ENCODE measurements at places on chromosomes 6 and 20.

GRCh38 chr20:50508171-50508755, 1.9 kb upstream of the PTPN1 start:
- no peak for DNase-seq

DNA sequence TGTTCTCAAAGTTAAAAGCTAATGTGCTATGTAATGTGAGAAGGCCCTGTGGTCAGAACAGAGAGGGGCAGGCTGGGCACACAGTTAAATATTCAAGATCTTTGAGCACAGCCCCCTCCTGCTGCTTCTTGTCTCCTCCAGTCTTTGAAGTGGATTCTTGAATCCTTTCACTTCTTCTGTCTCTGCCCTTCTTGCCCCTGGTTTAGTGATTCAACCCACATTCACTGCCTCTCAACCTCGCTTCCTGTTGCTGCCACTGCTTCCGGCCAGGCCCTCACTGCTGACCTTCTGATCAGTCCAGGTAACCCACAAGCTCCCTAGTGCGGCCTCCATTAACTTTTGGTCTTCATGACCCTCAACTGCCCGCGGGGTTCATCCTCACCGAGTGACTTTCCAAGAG, 417.3 kb upstream of the NOX3 start:
- no peak for DNase-seq

DNA sequence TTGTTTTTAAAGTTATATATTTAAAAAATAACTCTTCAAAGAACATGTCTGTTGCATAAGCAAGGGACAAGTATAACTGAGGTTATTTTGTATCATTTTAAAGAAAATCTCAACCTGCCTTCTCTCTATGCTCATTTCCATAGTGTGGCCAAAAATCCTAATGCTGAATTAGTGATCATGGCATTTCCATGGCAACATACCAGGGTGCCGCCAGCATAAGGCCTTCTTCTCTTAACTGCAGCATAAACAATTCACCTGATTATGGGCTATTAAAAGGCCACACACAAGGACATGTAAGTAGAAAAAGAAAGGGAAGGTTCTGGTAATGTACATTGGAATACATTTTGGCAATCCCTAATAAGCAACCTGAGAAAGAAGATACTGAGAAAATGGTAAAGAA, 95.1 kb upstream of the RNF217 start:
- DNase-seq: no peak

DNA sequence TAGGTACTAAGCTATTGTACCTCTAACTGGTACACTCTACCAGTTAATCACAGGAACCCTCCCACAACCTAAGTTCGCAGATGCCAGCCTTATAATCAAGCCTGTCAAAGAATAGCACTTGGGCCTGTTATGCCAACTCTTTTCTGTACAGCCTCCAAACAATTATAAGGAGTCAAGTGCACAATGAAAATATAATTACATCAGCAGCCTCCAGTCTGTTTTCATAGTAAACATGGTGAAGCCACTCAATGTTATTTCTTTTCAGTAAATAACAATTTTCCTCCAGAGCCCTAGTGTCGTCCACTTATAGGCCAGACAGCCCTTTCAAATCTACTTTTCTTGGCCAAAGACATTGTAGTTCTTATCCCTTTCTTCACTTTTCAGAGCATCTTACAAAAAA, 82.7 kb upstream of the CARMIL1 start:
- DNase-seq: no peak

GRCh38 chr20:20060234-20060998, 8.1 kb downstream of the CFAP61 start:
- no peak for DNase-seq

DNA sequence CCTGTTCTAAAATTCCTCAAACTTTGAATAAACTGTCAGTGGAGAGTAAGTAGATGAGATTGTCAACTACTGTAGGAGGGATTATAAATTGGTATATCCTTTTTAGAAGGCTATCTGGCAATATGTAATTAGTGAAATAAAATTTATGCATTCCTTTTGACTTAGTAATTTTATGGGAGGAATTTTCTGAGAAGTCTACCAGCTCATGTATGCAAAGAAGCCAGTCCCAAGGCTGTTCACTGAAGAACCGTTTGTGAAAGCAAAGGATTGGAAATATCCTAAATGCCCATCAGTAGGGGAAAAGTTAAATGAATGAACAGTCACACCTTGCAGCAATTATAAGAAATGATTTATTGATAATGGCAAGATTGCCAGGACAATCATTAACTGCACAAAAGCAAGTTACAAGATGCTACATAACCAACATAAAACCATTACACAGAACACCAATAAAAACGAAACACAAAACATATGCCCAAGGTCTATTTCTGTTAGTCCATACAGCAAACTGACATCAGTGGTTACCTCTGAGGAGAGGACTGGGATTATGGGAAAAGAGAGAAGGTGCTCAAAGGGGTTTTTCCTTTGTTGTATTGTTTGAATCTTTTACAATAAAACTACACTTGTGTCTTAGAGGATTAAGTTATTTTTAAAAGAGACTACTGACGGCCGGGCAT, 4.6 kb upstream of the DSTN start:
- peak; percentile 14 for DNase-seq

DNA sequence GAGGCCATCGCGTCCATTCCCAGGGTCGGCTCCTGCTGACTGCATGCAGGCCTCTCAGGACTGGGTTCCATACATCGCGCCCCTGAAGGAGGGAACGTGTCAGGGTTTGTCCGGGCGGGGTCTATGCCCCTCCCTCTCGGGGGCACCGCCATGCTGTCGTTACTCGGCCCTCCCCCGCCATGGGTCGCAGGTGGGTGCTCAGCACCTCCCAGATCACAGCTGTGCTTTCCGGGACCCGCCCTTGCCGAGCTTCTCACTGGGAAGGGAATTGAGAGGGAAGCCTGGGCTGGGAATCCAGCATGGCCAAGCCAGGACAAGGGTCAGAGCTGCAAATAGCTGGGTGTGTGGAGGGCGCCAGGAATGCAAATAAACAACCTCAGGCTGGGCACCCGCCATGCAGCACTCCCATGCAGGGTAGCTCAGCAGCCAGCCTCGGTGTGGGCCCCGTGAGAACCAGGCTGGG, at the start of gene FRMD1:
FRMD1 (minus strand) TSS at position 270 of the 463 bp plus-strand sequence; CDS start at position 152, 118 bp downstream.
- DNase-seq: no peak

GRCh38 chr6:47076422-47077344, 34.6 kb upstream of the ADGRF1 start:
- DNase-seq: peak; percentile 71

DNA sequence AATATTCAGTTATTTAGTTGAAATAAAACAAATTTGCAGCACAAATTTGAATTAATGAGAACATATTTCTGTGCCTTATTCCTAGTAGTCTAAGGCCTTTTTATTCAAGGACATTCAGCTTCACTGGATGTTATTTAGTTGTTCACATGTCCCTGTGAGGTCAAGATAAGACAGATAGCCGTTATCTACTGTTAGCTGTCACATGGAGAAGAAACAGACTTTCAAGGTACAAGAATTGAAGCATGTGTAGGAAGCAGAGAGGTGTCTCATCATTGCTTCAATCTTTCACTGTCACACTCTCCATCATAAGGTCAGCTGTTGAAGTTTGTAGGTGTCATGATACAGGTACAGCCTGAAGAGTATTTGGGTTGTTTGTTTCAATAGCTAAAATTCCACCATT, 112.9 kb upstream of the JAG1 start:
- DNase-seq: no peak

- DNase-seq: no peak
Measured at GRCh38 chr6:146957181-146958093, 246.8 kb upstream of the STXBP5 start.

DNA sequence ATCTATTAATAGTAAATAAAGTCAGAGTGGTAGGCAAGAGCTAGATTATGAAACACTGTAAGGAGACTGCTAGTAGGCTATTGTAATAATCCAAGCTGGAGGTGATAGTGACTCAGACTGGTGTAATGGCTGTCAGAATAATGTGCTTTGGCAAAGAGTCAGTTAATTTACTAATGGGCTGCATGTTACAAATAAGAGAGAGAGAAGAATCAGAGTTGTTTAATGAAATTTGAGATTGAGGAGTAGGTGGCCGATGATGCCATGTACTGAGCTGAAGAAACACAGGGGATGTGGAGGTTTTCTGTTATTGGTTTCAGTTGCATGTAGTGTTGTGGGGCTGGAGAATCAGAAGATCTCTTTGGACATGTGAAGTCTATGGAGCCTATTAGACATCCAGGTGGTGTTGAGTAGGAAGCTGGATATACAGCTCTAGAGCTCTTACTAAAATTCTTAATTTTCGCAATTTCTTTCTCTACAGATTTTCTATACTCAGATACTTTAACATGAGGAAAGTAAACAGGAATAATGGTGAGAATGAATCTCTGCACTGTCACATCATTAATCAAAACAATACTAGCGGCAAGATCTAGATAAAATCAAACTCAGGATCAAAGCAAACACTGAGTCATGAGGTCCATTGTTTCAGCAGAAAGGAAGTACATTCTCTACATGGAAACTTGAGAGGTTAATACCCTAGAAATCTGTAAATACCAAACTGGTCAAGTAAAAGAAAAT, 167.7 kb downstream of the SIM1 start:
- DNase-seq: no peak

All from foreskin melanocyte (primary cell).